ENCODE measurements at places on chromosomes 2 and 18. TPM values are rescaled to one million over a fixed set of nuclear protein-coding genes. Genes with fewer than 3 reads are reported as not detected.

The OTOS gene
- total RNA-seq: not detected

DNA sequence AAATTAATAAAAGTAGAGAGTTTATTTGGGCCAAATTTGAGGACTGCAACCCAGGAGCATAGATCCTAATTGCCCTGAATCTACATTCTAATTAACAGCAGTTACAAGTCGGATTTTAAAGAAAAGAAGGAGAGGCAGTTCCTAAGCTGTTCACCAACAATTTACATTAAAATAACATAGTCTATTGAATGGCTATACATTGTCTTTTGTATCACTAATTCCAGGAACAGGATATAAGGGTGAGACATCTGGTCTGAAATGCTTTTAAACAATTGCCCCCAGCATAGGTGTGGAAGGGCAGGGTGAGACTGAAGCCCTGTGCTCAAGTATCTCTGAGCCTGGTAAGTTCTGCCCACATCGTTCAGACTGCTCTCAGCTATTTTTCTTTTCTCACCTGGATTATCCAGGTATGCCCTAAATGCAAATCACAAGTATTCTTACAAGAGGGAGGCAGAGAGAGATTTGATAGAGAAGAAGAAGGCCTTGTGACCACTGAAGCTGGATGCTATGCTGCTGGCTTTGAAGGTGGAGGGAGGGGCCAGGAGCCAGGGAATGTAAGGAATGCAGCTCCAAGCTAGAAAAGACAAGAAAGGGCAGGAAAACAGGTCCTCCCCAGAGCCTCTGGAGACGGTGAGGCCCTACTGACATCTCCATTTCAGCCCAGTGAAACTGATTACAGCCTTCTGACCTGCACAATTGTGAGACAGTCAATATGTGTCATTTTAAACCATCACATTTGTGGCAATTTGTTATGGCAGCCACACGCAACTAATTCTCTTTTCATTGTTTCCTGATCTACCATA, 189.4 kb upstream of the ARL4C start:
- no peaks in the 10 kb centered on the region for H3K36me3 ChIP-seq
- H3K27ac ChIP-seq: no peak overlapping the region
- H3K4me3 ChIP-seq: no peak overlapping the region
- DNase-seq: no peak
- no peaks in the 10 kb centered on the region for H3K4me1 ChIP-seq
- H3K27me3 ChIP-seq: no peaks in the 10 kb centered on the region

- H3K4me1 ChIP-seq: no peaks in the 10 kb centered on the region
- no peaks in the 10 kb centered on the region for H3K27me3 ChIP-seq
- no peak for DNase-seq
- peaks cover 2% of the 10 kb centered on the region for H3K36me3 ChIP-seq
- no peak overlapping the region for H3K27ac ChIP-seq
- no peak overlapping the region for H3K4me3 ChIP-seq
Observed at GRCh38 chr2:164515734-164516133, 105.5 kb downstream of the GRB14 start.

DNA sequence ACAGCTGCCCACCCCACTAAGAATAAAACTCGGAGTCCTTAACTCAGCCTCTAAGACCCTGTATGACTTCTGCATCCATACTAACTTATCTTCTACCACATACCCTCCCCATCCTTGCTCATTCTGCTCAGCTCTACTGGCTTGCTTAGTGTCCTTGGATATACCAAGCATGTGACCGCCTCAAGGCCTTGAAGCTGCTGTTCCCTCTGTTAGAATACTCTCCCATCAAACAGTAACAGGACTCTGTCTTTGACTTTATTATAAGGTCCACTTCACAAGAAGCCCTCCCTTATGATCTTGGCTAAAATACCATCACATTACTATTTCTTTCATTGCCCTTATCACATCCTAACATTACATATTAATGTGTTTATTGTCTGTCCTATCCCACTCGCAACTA, 117.3 kb downstream of the DYM start:
- peaks cover 3% of the 10 kb centered on the region for H3K4me1 ChIP-seq
- H3K27me3 ChIP-seq: no peaks in the 10 kb centered on the region
- H3K4me3 ChIP-seq: no peak overlapping the region
- H3K36me3 ChIP-seq: peaks cover 2% of the 10 kb centered on the region

GRCh38 chr2:2178921-2179320, 152.2 kb downstream of the MYT1L start:
- H3K4me3 ChIP-seq: no peak overlapping the region
- no peaks in the 10 kb centered on the region for H3K4me1 ChIP-seq
- H3K27me3 ChIP-seq: no peaks in the 10 kb centered on the region
- no peak overlapping the region for H3K27ac ChIP-seq
- DNase-seq: no peak
